ENCODE measurements at places on chromosomes 1 and 21. TPM values are rescaled to one million over a fixed set of nuclear protein-coding genes. Genes with fewer than 3 reads are reported as not detected.

Gene AQP10
- total RNA-seq, result not detected

Gene NEGR1
- total RNA-seq, result 21.4 TPM

Gene HS2ST1
- 47.5 TPM for total RNA-seq

Gene DISP3
- total RNA-seq, result 8.3 TPM

Gene LENEP
- total RNA-seq, result not detected

Gene XCL1
- total RNA-seq, result not detected

Gene ATPAF1
- total RNA-seq, result 78.4 TPM

Gene THEM5
- total RNA-seq, result not detected

Gene TCHHL1
- total RNA-seq, result not detected

Gene LRRC8B
- total RNA-seq, result 26.7 TPM

Gene ACOT7
- 31.8 TPM for total RNA-seq

Gene PLEKHA6
- 22.1 TPM for total RNA-seq

Gene PRAMEF26
- total RNA-seq, result not detected

Gene RAB25
- total RNA-seq, result not detected

Gene DISC1
- total RNA-seq, result 22.1 TPM

Gene LCE1A
- total RNA-seq, result not detected

Gene LCE5A
- total RNA-seq, result not detected

Gene FCMR
- total RNA-seq, result 0.89 TPM

Gene CNN3
- total RNA-seq, result 326 TPM

Gene IL19
- total RNA-seq, result not detected

Gene OR2M5
- not detected for total RNA-seq

Gene SERPINC1
- 0.99 TPM for total RNA-seq

Gene OR6N1
- not detected for total RNA-seq

Gene SPRR2E
- total RNA-seq, result not detected

Gene LCE1C
- total RNA-seq, result not detected

Gene ERRFI1
- 65.1 TPM for total RNA-seq

Gene KCNE2
- total RNA-seq, result 1.0 TPM

Gene OR2G6
- not detected for total RNA-seq

Gene PALMD
- total RNA-seq, result 12.1 TPM

Gene CFHR5
- total RNA-seq, result 0.59 TPM

All from spinal cord (tissue), 10 donors.